RWPE1 (cell line): ENCODE measurements at places on chromosomes 2 and 18.

GRCh38 chr18:6236258-6236657 is 178.5 kb downstream of the L3MBTL4 start:
- DNase-seq: no peak

DNA sequence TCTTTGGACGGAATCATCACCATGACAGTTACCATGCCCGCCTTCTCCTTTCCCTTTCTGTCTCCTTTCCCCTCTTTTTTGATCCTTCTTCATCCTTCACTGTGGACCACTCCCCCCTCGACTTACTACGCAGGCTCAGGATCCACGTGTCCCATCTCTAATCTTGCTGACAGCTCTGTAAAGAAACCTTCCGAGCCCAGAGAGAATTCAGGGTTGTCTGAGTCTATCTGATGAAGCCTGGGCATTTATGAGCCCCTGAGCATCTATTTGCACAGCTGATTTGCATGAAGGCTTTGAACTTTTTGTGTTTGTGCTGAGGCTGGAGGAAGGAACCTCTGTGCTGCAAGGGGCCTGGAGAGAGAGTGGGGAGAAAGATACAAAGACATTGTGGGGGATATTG is 50.7 kb downstream of the CIB4 start:
- DNase-seq: no peak

DNA sequence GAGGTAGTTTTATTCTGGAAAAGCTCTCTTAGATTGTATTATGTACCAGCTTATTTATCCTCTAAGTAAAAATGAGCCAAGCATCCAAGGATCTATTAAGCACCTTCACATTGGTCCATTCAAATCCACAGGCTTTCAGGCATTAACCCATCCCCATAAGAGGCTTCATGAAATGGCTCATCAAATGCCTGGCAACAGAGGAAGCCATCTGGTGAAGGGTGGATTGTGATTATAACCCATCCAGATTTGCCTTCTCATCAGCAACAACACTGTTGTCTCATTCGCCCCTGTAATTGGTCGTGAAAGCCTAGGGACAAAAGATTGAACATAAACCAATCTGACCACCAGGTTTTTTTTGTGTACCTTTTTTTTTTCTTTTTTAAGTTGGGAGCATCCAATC is 134.3 kb upstream of the TACR1 start:
- no peak for DNase-seq

GRCh38 chr2:30994227-30995056 is 143.8 kb downstream of the GALNT14 start:
- no peak for DNase-seq

DNA sequence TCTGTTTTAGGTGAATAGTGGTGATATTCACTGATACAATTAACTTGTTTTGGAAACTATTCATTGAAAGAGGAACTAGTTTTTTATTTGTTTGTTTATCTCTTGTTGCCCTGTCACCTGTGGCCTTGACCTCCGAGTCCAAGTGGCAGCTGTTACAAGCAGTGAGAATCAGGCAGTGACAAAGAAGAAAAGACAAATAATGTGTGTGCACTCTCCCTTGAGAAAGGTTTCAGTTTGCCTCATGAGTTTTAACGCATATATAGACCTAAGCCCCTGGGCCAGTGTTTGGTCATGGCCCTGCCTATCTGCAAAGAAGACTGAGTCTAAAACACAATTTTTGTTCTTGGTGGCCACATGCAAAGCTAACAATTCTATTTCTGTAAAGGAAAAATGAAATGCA is 15.3 kb downstream of the KYNU start:
- DNase-seq: no peak

DNA sequence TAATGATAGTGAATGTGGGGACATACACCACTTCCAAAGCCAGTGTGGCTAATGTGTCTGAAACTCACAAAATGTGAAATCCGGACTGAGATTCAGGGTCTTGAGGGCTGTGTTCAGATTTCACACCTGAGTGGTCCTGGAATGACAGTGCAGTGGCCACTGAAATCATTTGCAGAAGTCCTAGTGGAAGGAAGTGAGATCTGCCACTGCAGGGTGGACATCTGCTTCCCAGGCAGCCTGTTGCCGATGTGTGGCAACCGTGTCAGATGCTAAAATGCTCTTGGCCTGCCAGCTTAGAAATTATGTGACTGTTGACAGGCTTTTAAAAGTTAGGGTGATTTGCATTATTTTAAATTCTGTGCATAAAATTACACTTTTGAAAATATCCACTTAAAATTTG is 77.8 kb upstream of the TMEM200C start:
- DNase-seq: no peak

DNA sequence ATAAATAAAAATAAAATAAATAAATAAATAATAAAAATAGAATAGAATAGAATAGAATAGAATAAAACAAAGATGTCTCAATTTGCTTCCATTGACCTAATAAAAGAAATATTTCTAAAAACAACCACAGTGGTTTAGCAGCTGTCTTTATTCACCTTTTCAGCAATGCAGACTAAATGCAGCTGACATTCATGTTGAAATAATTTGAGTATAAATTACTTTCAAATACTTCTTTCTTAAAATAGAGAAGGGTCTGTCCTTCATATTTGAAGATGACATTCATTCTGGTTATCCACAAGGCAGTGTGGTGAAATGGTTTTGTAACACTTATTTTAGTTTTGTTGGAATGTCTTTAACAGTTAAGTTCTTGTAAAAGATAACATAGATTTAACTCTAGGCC is 469.4 kb downstream of the IRS1 start:
- DNase-seq: no peak

DNA sequence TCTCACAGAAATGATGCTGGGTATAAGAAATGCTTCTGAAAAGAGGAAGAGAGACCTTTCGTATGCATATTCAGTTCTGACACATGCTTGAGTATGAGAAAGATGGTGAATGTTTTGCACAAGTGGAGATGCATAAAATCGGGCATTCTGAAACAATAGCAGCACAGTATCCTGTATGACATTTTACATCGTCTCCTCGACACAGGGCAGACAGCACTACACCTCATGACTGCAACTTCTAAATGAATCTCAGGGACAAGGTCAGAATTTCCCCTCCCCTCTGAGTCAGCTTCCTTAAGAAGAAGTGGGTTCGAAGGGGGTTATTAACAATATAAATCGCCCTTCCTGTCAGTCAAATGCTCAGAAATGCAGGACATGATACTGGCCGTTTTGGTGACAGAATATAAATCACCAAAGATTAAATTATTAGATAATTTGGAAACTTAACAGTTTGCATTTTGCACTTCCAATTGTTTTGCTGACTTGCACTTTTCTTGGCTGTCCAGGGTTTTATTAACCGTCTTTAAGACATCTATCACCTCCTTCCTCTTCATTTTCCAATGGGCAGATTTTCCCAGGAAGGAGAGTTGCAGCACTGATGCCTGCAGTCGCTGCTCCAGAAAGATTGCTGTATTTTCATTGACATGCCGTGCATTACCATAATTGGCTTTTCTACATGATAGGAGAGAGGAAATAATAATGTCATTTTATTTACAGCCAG is 57.2 kb downstream of the TSHZ1 start:
- DNase-seq: no peak

GRCh38 chr2:43131890-43132682 is 94.3 kb downstream of the ZFP36L2 start:
- DNase-seq: no peak

DNA sequence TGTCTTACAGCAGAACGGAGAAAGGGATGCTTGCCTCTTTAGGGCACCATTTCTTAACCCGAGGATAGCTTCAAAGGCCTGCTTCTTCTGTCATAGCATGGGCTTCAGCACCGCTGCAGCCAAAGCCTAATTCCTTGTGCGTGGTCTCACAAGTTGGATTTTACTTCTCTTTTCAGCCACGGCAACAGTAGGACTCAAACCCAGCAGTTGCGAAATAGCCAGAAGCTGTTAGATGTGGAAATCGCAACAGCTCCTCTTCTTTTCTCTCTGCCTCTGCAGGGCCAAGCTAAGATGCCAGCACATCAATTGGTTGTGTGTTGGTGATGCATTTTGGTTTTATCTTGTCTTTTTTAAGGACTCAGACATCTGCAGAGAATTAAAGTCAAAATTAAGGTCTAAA is 3.1 kb downstream of the NRXN1 start:
- DNase-seq: no peak
